ENCODE measurements at places on chromosomes 7 and 10.

GRCh38 chr7:11373546-11374142, 400.0 kb downstream of the PHF14 start:
- DNase-seq, result no peak

- no peak for DNase-seq
Measured at GRCh38 chr7:95537468-95537867, 51.7 kb downstream of the ASB4 start.

DNA sequence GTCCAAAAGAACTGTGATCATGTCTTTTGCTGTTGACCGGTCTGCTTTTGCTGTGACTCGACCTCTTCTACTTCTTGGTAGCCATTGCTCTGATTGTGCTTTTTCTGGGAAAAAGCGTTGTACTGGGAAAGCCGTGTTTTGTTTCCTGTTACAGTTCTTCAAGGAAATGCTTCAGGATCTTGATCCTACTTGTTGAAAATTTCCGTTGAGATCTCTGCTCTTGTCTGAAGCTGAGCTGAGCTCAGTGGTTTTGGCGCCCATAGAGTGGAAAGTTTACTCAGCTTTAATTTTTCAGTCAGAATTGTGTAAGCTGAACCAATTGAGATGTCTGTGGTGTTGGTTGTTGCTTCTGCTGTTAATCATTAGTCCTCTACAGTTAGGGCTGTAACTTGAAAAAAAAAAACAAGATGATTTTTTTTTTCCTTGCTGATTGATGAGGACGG, 302.2 kb downstream of the CCDC3 start:
- no peak for DNase-seq

DNA sequence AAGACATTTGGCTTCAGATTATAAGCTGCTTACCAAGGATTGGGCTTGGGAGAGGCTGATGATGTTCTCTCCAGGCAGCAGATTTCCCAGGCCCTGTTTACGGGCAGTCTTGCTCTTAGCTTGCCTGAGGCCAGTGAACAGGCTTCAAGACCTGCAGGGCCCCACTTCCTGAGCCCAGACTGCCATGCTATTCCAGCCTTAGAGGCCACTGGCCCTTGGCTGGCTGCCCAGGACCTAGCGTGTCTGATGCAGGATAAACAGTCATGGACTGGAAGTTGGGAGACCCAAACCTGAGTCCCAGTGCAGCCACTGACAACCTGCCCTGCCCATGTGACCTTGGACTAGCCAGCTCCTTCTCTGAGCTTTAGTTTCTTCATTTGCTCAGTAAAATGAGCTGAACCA, 2.9 kb downstream of the PRXL2A start:
- DNase-seq, result no peak

GRCh38 chr10:28788252-28788651, 110.9 kb downstream of the BAMBI start:
- DNase-seq, result no peak

GRCh38 chr10:18238870-18239485, 98.8 kb downstream of the CACNB2 start:
- no peak for DNase-seq

DNA sequence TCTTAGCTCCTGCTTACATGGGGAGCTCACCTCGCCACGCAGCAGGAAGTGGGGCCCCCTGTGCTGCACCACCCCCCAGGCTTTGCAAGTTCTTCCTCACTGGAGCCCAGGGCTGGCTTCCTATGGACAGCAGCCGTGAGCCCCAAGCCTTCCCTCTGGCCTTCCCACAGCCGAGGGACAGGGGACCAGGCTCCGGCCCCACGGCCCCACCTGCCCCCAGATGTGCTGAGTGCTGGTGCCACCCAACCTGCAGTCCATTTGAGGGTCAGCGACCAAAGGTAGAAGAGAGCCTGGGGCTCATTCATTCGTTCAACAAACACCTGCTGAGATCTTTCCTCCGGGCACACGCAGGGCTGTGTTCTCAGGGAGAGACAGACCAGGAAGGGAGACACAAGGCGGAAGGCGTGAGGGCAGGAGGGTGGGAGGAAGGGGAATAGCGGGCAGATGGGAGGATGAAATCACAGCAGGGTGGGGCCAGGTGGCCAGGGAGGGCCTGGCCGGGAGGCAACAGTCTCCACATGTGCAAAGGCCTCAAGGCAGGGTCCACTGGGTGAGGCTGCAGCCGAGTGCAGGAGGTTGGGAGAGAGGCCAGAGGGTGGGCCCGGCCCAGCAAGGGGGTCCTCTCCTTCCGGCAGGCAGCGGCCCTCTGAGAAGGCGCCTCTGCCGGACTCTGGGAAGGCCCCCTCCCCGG, 100.1 kb downstream of the FOXL3 start:
- DNase-seq, result no peak

DNA sequence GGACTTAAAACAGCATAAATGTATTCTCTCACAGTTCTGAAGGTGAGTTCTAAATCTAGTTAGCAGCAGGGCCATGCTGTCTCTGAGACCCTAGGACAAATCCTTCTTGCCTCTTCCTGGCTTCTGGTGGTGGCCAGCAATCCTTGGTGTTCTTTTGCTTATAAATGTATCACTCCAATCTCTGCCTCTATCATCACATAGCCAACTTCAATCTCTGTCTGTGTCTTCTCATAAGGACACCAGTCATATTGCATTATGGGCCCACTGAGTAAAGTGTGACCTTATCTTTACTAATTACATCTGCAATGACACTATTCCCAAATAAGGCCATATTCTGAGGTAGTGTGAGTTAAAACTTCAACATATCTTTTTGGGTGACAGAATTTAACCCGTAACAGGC, 778.9 kb downstream of the KCNMA1 start:
- DNase-seq, result no peak

DNA sequence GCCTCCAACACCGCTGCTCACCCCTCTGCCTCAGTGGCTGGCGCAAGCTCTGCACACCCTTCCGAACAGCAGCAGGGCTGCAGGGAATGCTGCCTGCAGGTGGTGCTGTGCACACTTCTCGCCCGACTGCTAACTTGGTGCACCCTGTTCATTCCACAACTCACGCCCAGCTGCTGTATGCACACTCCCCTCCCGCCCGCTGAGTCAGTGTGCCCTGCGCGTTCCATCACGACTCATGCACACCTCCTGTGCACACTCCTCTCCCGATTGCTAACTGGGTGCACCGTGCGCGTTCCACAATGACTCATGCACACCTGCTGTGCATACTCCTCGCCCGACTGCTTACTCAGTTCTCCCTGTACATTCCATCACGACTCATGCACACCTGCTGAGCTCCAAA, 21.5 kb downstream of the ADARB2 start:
- DNase-seq, result no peak

DNA sequence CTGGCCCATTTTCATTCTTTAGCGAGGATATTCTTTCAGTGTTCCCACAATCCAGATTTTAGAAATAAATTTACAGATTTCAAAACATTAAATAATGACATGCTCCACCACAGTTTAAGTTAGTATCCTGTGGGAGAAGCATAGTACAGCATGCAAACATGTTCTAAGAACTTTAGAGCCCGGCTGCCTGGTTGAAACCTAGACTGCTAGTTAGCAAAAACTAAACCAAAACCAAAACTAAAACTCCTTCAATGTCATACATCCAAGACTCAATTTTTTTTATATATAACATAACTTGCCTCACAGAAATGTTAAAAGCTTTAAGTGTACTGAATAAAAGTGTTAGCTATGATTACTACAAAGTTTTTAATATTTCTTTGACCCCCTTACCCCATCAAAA, 17.0 kb downstream of the TRA2A start:
- DNase-seq, result no peak

DNA sequence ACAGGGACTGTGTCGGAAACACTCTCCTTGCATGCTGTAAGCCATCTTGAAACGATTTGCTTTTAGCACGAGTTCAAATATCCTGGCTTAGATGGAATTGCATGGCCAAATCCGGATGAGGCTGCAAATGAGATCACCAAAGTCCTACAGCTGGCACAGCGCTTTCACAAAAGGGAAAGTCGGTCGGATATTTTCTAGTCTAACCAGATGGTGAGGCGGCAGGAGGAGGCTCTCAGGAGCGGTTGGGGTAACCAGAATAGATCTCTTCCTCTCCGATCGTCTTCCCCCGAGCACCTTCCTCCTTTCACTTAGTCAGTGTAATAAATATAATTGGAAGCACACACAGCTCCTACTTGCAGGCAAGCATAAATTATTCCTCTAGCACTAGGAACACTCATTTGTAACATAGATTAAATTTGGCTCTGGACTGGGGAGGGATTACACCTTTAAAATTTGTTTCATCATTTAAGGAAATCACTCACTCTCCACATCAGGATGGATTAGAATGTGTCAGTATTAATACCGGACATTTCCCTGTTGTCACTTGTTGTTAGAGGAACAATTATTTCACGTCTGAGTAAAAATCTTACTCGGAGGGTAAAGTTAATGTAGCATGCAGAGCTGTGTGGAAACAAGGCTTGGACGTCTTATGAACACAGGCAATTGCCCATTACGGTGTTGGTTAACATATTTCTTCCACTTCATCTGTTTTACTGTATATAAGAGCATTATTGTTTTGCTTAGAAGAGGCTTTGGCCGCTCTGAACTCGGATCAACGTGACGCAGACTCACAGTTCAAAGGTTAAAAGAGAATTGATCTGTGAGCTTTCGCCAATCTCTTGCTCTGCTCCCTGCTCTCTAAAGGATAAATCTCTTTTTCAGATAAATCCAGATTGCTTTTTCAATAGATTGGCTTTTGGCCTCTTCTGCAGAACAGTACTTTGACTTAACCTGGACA, 857.9 kb downstream of the TYW1 start:
- DNase-seq, result no peak

GRCh38 chr10:70344144-70344543, 38.3 kb downstream of the LRRC20 start:
- no peak for DNase-seq

DNA sequence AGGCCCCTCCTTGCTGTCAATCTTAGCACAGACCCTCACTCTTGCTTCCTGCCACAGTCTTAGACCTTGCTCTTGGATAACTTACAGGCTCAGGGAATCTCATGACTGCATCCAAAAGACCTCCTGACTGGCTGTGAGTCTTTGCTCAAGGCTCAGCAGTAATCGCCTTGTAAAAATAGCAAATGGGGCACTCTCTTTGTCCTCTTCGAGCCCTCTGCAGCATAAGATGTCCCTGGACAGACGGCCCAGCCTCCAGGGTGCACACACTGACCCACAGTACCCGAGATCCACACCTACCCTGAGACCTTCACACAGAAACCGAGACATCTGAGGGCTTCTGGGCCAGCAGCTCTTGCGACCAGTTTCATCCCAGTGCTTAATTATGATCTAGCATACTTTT, 65.9 kb upstream of the DDC start:
- DNase-seq, result no peak

GRCh38 chr7:159154243-159154642, 9.6 kb upstream of the VIPR2 start:
- DNase-seq, result no peak

DNA sequence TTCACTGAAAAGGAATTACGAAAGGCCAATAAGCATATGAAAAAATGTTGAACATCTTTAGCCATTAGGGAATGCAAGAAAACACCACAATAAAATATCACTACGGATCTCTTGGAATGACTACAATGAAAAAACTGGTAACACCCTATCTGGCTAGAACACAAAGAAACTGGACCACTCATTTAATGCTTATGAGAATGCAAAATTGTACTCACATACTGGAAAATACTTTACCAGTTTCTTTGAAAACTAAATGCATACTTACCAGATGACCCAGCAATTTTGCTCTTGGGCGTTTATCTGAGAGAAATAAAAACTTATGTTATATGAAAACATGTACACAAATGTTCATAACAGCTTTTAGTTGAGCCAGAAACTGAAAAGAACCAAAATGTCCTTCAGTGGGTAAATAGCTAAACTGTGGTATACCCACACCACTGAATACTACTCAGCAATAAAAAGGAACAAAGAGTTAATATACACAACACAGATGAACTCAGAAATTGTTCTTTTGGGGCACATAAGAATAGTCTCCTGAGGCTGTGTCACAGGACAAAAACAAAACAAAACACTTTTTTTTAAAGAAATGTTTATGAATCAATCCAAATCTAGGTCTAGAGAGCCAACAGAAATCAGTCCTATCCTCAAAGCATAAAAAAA, 23.5 kb downstream of the CNOT4 start:
- no peak for DNase-seq

GRCh38 chr10:130434446-130435385, 298.5 kb downstream of the GLRX3 start:
- DNase-seq, result no peak
